Activated T-helper 2 cell treated with anti-CD3 and anti-CD28 coated beads, Interferon-gamma antibody, Interleukin-2, Interleukin-4, amounts not matched to agents 10 μg/mL and 5 μg/mL and 100 μg/mL, durations not matched to agents 14 hours and 24 hours and 36 hours (primary cell): ENCODE measurements at places on chromosomes 12 and 14.
A peak's percentile ranks its signal among the peaks of the same experiment; 100 is the strongest.

DNA sequence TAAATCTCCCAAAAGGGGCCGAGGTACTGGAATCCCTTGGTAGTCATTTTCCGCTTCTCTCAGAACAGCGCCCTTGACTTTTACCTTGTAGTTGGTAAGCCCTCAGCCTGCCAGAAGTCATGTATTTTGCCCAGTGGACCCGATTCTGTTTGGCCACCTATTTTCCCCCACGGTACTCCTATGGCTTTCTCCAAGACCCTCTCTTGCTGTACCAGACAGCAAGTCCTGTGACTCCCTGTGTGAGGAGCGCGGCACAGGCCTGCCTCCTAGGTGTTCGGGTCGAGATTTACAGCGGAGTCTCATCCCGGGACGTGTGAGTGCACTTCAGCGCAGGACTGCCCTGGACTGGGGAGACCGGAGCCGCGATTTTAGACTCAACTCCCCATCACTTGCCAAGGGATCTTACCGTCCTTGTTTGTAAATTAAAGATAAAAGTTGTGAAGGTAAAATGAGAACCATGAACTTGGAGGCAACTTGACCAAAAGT lies 1.1 kb upstream of the MBD6 start:
- peak overlapping the region; percentile 86 for H3K4me3 ChIP-seq
- H3K27me3 ChIP-seq, result no peaks in the 10 kb centered on the region
- H3K27ac ChIP-seq, result peak overlapping the region; percentile 100
- peaks cover 42% of the 10 kb centered on the region for H3K4me1 ChIP-seq

DNA sequence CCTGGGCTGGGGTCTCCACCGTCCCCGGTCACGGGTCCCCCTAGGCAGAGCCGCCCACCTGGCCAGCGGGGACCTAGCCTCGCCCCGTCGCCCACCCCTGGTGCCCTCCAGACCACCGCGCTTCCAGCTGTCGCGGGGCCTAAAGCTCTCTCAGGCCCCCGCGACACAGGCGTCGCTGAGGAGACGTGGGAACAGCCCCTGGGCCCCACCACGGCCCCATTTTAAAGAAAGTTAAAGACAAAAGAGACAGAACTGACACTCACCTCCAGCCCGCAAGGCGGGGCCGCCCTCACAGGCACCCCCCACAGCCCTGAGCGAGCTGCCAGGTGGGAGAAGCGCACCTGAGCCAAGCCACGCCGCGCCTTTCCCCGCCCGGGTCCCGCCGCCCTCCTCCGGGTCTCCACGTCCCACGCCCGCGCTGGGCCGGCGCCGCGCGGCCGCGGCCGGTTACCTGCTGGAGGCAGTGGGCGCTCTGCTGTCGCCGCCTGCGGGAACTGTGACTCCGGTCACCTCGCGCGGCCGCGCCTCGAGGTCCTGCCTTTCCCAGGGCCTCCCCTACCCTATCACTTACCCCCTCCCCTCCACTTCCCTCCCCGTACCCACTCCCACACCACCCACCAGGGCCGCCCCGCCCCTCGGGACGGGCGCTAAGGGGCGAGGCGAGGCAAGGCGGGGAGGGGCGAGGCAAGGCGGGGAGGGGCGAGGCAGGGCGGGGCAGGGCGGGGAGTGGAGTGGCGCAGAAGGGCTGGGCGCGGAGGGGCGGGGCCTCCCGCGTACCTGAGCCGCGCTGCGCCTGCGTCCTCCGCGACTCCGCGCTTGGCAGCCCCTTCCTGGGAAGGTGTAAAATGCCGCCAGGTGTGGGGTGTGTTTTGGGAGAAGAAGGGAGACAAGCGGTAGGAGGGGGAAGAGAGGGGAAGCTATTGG lies 31.2 kb downstream of the TC2N start:
- H3K27ac ChIP-seq, result peak overlapping the region; percentile 48
- H3K36me3 ChIP-seq, result peaks cover 60% of the 10 kb centered on the region
- peaks cover 10% of the 10 kb centered on the region for H3K27me3 ChIP-seq
- peak overlapping the region; percentile 91 for H3K4me3 ChIP-seq

DNA sequence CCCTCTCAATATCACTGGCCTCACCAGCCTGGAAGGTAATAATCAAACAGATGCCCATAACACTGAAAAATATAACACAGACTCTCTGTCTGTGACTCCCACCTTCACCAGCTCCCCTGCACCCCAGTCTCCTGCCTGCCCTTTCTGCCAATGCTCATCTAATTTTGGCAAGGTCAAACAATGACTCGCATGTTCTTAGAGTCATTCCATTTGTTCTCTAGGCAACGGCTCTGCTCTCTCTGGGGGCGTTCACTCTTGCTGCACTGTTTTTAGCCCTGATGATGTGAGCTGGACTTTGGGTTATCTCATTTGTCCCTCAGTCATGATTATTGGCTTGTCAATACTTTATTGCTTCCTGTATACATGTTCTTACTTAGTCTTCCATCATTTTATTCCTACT lies 691.8 kb downstream of the FLRT2 start:
- H3K4me1 ChIP-seq, result no peaks in the 10 kb centered on the region
- no peak for DNase-seq
- H3K36me3 ChIP-seq, result no peaks in the 10 kb centered on the region

DNA sequence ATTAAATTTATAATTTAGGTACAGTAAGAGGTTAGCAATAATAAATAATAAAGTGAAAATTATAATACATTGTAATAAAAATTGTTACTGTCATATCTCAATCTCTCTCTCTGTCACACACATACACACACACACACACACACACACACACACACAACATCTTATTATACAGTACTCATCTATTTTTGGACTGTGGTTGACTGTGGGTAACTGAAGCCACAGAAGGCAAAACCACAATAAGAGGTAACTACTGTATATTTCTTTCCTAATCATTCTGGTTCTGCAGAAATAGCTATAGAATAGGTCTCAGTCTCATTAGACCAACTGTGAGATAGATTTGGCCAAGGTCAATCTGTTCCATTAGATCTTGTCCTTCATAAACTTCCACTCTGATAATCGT lies 33.1 kb upstream of the PTPRO start:
- DNase-seq, result no peak
- peaks cover 3% of the 10 kb centered on the region for H3K4me1 ChIP-seq
- peaks cover 5% of the 10 kb centered on the region for H3K27me3 ChIP-seq
- H3K36me3 ChIP-seq, result no peaks in the 10 kb centered on the region
- H3K27ac ChIP-seq, result no peak overlapping the region

- no peak overlapping the region for H3K27ac ChIP-seq
- DNase-seq, result peak; percentile 4
- H3K4me3 ChIP-seq, result no peak overlapping the region
- H3K4me1 ChIP-seq, result peaks cover 12% of the 10 kb centered on the region
- no peaks in the 10 kb centered on the region for H3K36me3 ChIP-seq
Observed at GRCh38 chr14:101254805-101255764, 306.2 kb upstream of the DIO3 start.

DNA sequence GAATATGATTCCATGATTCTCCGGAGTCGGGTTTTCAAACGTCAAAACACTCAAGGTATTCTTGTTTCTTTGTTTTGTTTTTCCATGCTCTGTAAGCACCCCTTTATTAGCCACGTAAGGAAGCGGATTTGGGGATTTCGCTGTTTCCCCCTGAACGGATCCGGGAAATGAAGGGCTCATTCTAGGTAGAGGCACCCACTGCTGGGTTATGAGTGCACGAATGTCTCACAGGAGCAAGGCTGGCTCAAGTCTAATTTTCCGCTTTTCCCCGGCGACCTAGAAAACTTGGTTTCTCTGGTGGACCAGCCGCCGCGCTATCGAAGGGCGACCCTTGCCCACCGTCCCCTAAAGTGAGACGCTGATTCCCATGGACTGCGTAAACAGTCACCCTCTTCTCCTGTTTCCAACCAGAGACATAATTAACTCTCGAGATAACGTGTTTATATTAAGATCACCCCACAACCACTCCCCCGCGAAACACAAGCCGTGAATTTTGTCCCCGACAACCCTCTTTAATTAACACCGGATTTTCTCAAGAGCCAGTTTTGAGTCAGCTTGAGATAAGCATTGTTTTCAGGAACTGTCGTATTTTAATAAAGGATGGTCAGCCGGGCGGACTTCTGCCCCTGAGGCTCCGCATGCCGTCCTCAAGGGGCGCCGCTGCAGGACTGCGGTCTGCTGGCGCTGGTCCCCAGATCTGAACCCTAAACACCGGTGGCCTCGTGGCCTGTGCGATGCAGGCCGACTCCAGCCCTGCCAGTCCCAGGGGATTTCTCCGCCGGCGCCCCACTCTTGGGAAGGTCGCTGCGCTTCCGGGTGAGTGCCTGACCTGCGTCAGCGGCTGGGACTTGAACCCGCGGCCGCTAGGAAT lies 515 bp upstream of the ABCC9 start:
- H3K36me3 ChIP-seq, result no peaks in the 10 kb centered on the region
- peak overlapping the region; percentile 51 for H3K4me3 ChIP-seq
- peaks cover 58% of the 10 kb centered on the region for H3K27me3 ChIP-seq
- no peak for DNase-seq

DNA sequence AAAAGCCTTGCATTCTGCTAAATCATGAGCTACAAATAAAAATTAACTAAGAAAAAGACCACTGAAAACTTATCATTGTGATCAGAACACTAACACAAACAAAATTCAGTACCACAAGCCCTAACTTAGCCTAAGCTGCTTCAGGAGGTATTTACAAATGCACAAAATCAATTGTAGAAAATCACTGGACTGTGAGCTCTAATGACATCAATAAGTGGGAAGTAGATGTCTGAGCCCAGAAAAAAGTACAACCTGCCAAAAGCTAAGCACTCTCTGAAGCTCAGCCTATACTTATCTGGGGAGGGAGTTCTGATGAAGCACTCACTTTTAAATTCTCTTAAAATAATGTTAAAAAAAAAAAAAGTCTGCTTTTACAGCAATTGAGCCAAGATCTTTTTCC lies 92.9 kb downstream of the SLCO1B1 start:
- no peak for DNase-seq
- no peak overlapping the region for H3K4me3 ChIP-seq
- no peak overlapping the region for H3K27ac ChIP-seq
- H3K4me1 ChIP-seq, result no peaks in the 10 kb centered on the region
- no peaks in the 10 kb centered on the region for H3K36me3 ChIP-seq

DNA sequence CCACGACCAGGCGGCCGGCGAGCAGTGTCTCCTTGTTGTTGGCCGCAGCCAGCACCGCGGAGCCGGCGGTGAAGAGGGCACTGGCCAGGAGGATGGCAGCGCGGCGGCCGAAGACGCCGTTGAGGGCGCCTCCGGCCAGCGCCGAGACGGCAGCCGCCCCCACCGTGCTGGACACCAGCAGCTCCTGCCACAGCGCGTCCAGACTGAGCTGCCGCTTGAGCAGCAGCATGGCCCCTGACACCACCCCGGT lies 691 bp downstream of the SLC2A13 start:
- no peaks in the 10 kb centered on the region for H3K36me3 ChIP-seq

- no peak overlapping the region for H3K27ac ChIP-seq
- DNase-seq, result peak; percentile 66
- peaks cover 18% of the 10 kb centered on the region for H3K4me1 ChIP-seq
- no peak overlapping the region for H3K4me3 ChIP-seq
Observed at GRCh38 chr12:52870361-52871290, 21.8 kb upstream of the KRT78 start.

DNA sequence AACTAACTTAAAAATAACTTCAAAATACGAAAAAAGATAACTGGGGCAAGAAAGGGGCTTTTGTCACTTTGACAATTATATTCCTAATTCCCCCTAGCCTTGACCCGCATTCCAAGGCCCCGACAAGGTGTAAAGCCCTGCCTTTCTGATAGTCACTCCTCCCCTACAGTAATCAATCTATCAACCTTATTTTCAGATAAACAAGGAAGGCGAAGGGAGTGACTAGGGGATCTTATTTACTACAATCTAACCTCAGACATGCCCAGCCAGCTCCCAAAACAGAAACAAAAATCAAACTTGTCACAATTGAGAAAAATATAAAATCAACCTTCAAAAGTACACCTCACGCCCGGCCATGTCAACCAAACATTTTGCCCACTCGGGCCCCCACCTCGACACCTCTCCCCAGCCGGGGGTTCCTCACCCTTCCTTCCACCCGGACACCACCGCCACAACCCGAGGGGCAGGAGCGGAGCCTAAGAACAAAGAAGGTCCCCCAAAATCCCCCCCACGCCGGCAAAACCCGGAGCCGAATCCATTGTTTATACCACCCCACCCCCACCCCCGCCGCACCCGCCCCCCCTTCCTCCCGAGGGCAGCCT lies 562 bp downstream of the ZFYVE1 start:
- peak overlapping the region; percentile 82 for H3K27ac ChIP-seq
- H3K36me3 ChIP-seq, result peaks cover 26% of the 10 kb centered on the region
- no peaks in the 10 kb centered on the region for H3K27me3 ChIP-seq

- peak overlapping the region; percentile 9 for H3K27ac ChIP-seq
- H3K4me1 ChIP-seq, result peaks cover 62% of the 10 kb centered on the region
- H3K27me3 ChIP-seq, result no peaks in the 10 kb centered on the region
- DNase-seq, result no peak
- no peak overlapping the region for H3K4me3 ChIP-seq
Observed at GRCh38 chr14:51850651-51851050, 9.8 kb upstream of the GNG2 start.
